ENCODE measurements at places on chromosomes 4 and X.

DNA sequence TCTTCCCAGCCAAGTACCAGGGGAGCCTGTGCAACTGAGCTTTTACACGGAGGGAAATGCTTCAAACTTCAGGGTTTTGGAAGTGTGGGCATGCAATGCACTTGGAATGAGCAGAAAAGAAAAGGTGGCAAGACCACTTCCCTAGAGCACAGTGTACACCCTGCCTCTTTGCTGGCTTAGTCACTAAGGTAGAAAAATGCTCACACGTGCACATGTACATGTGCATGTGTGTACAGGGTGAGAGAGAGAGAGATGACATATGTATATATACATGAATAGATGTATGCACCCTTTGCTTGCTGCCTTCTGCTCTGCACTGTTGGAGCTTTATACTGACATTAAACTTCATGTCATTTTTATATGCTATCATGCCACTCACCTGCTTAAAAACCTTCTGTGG lies 7.9 kb upstream of the KLF3 start:
- no peak for DNase-seq

DNA sequence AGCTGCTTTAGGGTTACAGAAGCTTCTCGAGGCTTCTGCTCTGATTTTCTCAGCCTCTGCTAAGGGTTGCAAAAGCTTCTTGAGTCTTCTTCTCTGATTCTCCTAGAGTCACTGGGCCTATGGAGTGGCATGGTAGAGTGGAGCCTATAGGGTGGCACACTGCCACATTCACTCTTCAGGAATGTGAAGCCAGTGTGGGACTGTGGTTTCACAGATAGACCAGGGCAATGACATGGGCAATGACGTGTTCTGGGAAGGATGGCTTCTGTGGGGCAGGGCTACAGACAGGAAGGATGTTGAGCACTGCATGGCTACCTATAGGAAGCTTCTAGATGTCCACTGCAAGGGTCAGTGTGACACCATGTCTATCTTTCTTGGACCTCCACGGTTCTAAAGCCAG lies 11.0 kb upstream of the MAMLD1 start:
- no peak for DNase-seq

- DNase-seq = no peak
Observed at GRCh38 chr4:26105337-26105736, 191.3 kb downstream of the SMIM20 start.

GRCh38 chr4:88549815-88550214 lies 26.2 kb upstream of the PYURF start:
- no peak for DNase-seq

DNA sequence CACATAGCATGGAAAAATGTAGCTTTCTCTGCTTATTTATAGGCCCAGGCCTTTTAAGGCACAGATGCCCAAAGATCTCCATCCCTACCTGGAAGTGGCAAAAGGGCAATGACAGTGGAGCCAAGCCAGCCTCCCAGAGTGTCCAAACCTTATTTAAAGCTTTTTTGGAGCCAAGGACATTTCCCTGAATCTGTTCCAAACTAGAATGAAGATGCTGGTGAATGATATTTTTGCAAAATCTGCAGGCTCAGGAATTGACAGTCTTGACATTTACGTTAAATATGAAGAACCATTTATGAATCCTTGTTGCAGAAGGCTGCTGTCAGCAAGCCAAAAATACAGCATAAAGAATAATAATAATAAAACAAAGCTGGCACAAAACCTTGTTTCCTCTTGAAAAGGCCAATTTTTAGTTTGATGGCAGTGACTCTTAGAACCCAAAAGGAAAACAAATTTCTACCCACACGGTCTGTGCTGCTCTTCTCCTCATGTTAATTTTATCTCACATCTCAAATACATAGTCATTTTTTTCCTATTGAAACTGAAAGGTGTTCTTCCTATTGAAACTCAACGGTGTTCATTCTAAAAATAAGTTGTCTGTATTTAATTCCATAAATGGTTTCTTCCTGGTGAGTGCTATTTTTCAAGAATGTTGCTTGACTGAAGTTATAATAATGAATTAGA lies 206.3 kb upstream of the TBL1X start:
- no peak for DNase-seq

DNA sequence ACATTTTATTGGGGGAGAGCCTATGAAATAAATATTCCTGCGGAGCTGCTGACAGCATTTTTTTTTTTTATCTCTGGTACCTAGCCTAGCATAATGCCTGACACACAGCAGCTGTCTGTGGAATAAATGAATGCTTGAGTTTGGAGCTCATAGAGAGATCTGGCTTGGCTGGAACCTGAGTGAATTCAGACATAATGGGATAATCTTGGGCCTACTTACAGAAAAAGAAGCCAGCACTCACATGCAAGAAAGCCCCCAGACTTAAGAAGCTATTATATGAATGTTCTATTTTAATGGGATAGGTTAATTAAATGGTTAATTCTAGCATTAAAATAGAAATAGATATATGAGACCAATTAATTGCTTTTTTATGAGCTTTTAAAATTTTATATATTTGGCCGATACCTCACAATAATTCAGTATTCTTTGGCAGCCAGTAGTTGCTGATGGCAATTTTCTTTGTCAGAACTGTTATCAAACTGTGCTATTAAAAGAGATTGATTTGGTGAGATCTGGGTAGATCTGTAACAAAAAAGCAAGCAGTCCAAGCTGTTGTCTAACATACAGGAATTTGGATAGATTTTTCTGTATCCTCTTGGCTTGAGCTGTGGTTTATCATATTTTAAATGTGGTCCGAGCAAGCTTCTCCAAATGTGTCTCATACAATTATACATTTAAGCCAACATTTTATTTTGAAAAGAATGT lies 654.2 kb downstream of the PCDH7 start:
- no peak for DNase-seq

GRCh38 chr4:74768857-74769525 lies 25.3 kb downstream of the BTC start:
- DNase-seq = no peak

- no peak for DNase-seq
Observed at GRCh38 chr4:85861064-85861765, 386.3 kb downstream of the ARHGAP24 start.

- DNase-seq = no peak
Observed at GRCh38 chrX:109889289-109890006, 113.5 kb upstream of the TMEM164 start.

GRCh38 chr4:164221631-164222030 lies 532.3 kb upstream of the SMIM31 start:
- DNase-seq = no peak

- no peak for DNase-seq
Observed at GRCh38 chr4:52714597-52715254, 36.5 kb downstream of the ERVMER34-1 start.

DNA sequence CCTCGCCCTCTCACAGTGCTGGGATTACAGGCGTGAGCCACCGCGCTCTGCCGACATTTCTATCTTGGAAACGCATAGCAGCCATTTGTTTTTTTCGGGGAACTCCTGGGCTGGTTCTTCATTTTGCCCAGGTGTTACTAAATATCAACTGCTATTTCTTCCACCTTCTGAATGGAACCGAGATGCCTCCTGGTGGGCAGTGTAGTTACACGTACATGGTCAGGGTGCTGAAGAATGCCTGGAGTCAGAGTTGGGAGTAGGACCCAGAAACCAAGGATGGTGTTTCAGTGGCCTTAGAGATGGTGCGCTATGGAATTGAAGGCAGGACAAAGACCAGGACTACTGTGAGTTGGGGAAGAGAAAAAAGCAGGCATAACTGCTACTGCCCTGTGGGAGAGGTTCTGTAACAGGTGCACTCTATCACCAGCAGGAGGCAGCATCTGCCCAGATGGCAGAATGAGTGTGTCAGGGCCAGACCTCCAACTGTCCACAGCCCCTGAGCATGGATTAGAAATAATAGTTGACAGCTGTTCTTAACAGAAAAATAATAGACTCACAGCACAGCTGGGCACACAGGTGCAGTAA lies 81.7 kb downstream of the ZC4H2 start:
- DNase-seq = no peak

GRCh38 chrX:71103110-71103983 lies 3.2 kb downstream of the CXorf65 start:
- DNase-seq = no peak

GRCh38 chr4:124152132-124152531 lies 560.4 kb downstream of the ANKRD50 start:
- DNase-seq = no peak

- DNase-seq = no peak
Observed at GRCh38 chr4:151692821-151693673, 67.8 kb downstream of the GATB start.

DNA sequence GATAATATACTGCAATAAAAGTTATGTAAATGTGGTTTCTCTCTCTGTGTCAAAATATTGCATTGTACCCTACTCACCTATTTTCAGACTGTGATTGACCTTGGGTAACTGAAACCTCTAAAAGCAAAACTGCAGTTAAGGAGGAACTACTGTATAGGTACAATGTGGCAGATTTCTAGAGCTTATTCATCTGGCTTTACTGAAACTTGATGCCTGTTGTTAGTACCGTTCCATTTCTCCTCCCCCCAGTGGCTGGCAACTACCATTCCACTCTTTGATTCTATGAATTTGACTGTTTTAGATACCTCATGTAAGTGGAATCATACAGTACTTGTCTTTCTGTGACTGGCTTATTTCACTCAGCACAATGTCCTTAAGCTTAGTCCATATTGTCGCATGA lies 61.9 kb downstream of the HOPX start:
- no peak for DNase-seq

DNA sequence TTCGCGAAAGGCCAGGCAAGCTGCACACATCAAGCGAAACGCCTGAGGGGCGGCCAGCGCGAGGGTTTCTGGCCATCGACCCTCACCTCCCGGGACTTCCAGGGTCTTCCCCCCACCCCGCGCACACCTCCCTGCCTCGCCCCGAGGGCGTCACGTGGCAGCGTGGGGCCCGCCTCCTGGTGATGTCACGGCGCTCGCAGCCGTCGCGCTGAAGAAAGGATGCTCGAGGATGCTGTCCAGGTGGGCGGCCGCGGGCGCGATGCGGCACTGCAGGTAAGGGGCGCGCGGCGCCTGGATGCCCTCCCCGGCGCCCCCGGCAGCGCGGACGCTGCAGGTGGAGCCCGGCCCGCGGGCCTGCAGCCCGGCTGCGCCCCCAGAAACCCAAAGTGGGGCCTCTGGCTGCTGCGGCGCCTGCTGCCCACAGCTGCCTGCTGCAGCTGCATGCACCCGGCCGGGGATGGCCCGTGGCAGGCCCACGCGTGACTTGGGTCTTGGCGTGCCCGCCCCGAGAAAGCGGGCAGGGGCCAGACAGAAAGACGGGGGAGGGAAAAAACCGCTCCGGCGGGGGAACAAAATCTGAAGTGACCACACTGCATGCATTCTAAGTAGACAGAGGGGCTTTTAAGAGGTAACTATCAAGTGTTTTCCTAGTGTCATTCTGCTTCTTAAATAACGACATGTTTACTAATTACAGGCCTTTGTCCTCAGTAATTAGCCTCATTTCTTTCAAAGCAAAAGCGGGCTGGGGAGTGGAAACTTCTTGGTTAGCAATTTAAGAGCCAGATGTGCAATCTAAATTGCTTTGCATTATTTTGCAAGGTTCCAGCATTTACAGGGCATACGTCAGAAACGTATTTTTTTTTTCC lies 1.7 kb downstream of the CLCN4 start:
- peak; percentile 41 for DNase-seq

DNA sequence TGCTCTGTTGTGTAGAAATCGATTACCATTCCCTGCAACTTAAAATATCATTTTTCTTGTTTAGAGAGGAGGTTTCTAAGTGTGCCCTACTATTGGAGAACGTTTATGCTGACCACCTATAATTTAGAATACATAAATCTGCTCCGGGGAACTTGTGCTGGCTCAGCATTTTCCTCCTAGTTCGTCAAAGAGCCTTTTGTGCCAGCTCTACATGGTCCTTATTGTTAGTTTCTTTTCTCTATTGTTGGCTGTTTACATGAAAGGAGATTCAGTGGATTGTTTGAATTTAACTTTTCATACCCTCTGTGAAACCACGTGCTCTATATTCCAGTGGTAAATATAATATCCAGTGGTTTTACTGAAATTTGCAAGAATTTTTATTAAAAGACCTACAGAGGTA lies 53.4 kb upstream of the ATP8A1 start:
- peak; percentile 4 for DNase-seq

GRCh38 chr4:146640021-146640464 lies 1.4 kb downstream of the POU4F2 start:
- DNase-seq = no peak

GRCh38 chr4:152665691-152666395 lies 14.0 kb downstream of the TMEM154 start:
- DNase-seq = no peak

DNA sequence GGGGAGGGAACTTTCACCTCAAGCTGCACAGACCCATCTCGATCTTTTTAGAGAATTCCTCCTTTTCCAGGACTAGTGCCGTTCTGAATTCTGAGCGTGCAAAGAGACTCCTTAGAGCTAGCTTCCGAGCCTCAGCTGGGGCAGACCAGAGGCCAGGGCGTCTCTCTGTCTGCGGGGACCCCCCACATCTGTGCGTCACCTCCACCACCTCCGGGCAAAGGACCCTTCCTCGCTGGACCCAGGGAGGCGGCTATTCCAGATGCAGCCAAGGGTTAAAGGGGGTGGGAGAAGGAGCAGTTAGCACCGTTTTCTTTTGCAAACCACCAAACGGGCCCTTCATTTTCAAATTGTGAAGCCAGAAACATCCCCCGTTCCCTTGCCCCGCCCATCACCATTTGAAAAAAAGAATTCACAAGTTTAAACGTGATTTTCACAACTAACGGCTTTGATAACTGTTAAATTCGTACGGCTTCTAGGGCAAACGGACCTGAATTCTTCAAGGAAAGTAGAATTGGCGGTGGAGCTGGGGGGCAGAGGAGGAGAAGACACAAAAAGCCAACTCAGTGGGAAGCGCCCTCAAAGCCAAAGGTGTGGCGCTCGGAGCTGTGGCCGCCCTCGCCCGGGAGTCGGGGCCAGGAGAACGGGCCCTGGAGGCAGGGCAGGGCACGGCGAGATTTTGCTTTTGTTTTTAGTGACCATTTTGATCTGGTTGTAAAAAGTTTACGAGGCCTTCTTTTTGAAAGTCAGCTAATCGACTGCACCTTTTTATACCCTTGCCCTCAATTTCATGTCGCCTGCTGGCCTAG lies 3.3 kb upstream of the PDGFRA start:
- no peak for DNase-seq

DNA sequence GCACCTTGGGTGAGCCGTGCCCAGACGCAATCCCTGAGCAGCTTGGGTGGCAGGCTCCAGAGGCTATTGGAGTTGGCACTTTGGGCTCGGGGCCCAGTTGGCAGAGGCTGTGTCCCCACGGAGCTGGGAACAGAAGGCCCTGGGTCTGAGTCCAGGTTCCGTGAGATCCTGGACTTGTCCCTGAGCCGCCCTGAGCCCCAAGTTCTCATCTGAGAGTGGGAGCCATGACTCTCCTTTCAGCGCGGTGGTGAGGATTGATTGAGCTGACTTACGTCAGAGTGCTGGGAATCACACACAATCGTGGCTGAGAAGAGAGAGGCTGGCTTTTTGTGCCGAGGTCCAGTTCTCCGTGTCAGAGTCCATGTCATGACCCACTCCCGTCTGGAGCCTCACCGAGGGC lies 98.0 kb downstream of the PSAPL1 start:
- no peak for DNase-seq

- peak; percentile 24 for DNase-seq
Observed at GRCh38 chrX:150899191-150899757, 806 bp upstream of the CD99L2 start.

GRCh38 chrX:56564164-56564885 lies 898 bp downstream of the UBQLN2 start:
- no peak for DNase-seq

- no peak for DNase-seq
Observed at GRCh38 chr4:6752486-6752829, 30.1 kb upstream of the KIAA0232 start.
